ENCODE measurements at places on chromosomes 7 and 10. TPM values are rescaled to one million over a fixed set of nuclear protein-coding genes. Genes with fewer than 3 reads are reported as not detected.

DNA sequence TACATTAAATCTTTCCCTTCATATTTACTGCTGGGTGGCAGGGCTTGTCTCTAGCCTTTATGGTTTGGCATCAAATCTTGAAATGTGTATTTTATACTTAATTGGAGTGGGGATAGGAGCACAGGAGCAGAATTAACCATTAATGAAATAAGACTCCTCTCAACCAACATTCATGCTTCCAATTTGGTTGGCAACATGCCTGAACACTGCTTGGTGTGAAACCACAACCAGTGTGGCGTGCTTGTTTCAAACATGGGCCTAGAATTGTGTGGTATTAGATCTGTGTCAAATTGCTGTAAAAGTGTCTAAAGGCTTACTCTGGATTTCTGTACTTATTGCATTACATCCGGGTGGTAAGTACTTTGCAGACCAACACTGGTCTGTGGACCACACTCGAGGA lies 25.1 kb upstream of the VPS41 start:
- DNase-seq = no peak

DNA sequence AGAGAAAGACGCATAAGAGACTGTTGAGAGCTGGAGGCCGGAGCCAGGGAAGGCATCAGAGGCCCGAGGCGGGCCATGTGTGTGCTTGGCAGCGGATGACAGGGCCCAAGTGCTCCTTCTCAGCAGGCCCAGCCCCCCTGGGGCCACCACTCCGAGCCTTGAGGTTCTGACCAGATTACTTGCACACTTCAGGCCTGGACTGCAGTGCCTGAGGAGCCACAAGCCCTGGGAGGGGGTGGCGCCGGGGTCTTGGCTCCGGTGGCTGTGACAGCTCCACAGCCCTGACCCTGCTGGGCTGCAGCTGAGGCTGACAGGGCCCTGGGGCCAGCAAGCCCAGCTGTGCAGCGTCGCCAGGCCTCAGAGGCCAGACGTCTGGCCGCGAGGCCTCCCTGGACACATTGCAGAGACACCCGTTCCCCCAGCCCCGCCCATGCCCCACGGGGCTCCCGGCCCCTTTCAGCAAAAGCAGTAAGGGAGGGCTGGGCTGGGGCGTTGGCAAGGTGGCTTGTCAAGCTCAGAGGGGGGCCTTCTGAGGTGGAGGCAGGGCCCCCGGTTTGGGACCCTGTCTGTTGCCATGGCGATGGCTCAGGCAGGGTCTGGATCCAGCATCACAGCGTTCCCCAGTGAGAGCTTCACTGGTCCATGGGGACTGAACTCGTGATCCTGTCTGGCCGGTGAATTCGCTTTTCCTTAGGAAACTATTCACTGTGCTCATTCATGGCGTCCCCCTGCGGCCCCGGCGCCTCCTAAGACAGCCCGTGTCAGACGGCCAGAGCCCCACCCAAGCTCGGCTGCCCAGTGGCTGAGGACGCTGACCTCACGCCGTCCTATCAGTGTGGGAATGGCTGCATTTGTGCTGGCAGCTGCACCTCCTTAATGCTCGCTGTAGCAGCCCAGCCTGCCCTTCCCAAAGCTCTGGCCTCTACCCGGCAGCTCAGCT lies 5.7 kb downstream of the ELN start:
- DNase-seq = no peak

GRCh38 chr7:36283711-36284130 lies 105.9 kb upstream of the ANLN start:
- no peak for DNase-seq

DNA sequence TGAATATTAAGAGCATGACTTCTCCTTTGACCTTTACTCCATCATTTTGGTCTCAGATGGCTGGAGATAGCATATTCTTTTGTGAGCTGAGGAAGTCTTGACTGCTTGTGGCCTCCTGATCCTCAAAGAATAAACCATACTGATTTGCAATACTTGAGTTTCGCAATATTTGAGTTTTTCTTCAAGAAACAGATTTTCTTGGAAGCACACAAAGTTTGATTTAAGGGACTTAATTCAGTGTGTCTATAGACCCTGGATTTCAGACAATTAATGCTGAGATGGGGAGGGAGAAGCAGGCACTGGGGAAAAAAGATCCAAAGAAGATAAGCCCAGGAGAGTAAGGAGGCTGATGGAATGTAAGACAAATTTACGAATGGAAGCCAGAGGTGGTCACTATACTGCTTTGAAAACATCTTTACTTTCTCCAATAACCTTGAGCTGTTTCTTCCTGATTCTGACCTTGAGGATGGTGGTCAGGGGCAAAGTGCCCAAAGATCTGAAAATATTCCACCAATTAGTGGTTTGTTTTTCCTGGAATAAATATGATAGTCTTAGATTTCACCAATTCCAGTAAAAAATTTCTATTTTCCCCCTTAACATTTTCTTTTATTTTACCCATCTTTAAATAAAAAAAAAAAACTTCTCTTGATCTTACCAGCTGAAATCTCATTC lies 7.5 kb downstream of the EPDR1 start:
- DNase-seq = no peak

- no peak for DNase-seq
Measured at GRCh38 chr7:23449941-23450340, 20.4 kb downstream of the IGF2BP3 start.

DNA sequence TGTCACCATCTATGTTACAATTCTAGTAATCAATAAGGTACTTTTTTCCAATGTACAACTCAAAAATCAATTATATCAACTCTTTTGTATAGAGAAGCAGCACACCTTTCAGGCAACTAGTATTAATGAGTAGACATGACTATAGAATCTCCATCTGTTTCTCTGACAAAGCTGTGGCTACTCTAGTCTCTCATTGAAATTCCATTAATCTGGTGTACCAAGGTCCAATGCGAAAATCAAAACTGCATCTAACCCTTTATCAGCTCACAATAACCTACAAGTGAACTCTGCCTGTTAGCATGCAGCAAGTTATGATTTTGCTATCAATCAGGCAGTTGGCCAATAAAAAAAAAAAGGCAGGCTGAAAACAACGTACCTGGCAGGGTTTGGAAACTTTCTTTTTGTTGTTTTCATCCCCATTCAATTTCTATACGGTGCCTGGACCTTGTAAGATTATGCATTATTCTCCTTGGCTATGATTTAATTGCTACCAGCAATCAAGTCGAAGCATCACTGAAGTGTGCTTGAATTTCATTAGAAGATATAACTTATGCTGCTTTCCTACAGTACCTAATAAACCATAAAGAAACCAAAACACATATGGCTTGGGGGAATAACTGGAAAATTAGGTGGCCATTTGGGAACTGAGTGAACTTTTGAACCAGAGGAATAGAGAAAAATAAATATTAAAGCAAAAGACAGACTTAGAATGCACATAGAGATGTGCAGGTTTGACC lies 23.2 kb downstream of the SKAP2 start:
- DNase-seq = no peak

DNA sequence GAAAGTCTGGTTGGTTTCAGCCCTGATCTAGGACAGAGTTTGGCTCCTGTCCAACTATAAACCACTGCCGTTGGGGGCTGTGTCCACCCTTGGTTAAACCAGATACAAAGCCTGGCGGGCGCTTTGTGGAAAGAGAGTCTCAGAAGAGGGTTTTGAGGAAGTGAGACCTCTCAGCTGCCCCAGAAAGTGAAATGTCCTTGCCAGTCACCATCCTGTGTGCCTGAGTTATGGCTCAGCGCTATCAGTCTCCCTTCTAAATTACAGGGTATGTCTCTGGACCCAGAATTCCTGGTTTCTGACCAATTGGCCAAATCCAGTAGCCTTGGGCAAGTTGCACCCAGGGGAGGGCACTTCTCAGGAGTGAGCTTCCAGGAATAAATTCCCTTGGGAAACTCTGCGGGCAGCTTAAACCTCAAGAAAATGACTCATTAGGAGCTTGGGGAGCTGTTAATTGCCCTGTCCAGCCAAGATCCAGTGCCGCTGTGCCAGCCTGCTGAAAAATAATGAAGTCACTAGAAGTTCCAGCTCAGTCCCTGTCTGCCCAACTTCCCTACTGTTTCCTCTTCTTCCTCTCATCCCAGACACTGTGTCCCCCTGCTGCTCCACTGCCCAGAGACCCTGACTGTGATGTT lies 66.7 kb upstream of the PDZD8 start:
- peak; percentile 92 for DNase-seq

DNA sequence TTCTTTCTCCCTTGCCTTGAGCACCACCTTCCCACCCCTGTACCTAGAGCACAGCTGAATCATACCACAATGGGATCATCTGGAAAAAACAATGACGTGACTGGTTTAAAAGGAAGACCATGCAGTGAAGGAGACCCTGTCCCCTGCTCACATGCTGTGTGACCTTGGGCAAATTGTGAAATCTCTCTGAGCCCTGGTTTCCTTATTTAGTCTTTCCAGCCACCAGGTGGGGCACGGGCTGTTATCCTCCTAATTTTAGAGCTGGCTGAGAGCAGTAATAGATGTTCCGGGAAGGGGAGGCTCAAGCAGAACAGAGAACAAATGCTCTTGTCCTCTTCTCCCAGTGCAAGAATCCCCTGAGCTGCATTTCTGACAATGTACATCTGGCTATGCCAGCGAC lies 198.3 kb downstream of the RPS24 start:
- DNase-seq = no peak

DNA sequence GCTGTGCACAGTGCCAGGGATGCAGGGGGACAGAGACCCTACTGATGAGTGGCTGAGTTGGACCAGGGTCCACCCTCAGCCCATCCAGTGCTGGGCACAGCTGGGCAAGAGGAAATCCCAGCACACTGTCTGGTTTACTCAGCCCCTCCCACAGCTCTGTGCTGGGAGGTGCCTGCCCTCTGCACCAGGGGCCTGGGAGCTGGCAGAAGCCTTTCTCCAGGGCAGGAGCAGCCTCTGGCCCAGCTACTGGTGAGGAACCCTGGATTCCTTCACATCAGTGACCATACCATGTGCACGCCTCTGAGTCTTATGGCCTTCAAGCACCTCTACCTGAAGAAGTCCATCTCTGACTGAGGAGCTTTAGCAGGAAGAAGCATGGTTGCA lies 25.9 kb upstream of the C10orf71 start:
- DNase-seq = no peak

Gene DDX56
- total RNA-seq = 56.2 TPM

Gene GNA12
- total RNA-seq = 12.8 TPM

Gene SHTN1
- total RNA-seq = 3.1 TPM

Gene PAPSS2
- 0.26 TPM for total RNA-seq

Measured in bronchial epithelial cell (primary cell).